Stromal cell of bone marrow (primary cell): ENCODE measurements at places on chromosomes 7 and 10.

- DNase-seq, result no peak
These were observed 93.9 kb downstream of the PDGFA start for GRCh38 chr7:425794-426188.

DNA sequence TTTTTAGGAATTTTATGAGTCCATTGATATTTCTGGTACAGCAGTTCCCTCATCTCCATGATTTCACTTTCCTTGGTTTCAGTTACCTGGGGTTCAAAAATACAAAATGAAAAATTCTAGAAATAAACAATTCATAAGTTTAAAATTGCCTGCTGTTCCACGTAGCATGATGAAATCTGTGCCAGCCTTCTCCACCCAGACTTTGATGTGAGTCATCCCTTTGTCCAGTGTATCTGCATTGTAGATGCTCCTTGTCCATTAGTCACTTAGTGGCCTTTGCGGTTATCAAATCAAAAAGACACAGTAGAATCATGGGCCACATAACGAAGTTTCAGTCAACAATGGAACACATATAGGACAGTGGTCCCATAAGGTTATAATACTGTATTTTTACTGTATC lies 286.9 kb downstream of the PTEN start:
- peak; percentile 44 for DNase-seq

DNA sequence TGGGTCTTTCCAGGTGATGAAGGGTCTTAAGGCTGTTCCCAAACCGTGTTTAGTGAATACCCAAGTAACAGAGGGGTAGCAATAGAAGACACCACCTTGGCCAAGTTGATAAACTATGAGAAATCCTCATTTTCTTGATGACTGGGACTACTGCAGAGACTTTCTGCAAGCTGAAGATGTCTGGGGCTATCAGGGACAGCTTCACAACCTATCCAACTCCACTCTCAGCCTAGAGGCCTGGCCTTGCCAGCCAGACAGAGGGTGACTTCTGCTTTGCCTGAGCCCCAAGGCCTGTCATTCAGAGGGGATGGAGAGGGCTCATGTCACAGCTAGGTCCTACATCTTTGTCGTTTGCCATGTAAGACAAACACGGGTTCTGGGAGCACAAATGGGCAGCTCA lies 255.9 kb upstream of the GRB10 start:
- DNase-seq, result no peak

DNA sequence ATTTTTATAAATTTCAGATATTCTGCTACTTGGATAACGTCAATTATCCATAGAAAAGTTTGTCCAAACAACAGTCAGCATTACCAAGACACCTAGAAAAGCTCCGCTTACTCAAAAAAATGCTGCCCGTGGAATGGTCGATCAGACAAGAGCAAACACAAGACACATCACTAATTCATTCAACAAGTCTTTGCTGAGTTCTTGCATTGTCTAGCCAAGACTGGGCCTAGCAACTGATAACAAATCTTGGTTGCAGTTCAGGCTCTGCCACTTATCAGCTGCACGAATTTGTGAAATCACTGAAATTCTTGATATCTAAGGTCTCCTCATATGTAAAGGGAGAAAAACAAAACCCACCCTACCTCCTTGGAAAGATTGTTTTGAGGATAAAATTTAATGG lies 168.3 kb downstream of the AKR1D1 start:
- DNase-seq, result no peak

- DNase-seq, result no peak
These were observed 187.5 kb downstream of the CELF2 start for GRCh38 chr10:11205030-11205772.

- DNase-seq, result no peak
These were observed 123.0 kb upstream of the ADARB2 start for GRCh38 chr10:1860351-1860750.

DNA sequence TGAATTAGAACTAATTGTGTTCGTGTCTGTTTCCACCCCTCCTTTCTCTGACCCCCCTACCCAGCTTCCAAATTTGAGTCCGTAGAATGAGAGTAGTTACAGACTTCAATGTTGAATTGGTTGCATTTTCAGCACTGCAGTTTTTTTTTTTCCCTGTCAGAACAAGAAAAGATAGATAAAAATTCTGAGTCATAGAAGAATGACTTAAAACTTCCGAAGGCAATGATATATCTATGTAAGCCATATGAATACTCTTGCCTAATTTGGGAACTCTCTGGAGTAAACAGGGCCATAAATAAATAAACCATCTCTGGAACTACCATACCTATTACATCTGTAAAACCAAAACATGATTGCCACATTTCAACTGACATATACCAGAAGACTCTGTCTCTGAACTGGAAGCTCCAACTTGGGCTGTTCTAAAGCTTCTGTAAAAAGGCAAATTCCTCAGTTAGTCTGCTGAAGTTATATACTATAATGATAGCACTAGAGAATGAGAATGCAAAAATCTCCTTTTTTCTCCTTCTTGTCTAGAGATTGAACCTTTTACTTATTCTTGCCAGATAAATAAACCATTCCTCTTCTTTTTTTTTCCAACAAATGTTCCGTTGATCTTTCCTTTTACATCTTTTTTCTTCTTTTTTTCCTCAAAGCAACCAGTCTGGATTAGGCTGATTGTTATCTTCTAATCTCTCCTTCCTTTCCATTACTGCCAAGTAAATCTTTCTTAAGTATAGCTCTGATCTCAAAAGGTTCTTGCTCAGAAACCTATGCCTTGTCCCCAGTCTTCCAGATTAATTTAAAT lies 23.5 kb downstream of the VCL start:
- peak; percentile 28 for DNase-seq

DNA sequence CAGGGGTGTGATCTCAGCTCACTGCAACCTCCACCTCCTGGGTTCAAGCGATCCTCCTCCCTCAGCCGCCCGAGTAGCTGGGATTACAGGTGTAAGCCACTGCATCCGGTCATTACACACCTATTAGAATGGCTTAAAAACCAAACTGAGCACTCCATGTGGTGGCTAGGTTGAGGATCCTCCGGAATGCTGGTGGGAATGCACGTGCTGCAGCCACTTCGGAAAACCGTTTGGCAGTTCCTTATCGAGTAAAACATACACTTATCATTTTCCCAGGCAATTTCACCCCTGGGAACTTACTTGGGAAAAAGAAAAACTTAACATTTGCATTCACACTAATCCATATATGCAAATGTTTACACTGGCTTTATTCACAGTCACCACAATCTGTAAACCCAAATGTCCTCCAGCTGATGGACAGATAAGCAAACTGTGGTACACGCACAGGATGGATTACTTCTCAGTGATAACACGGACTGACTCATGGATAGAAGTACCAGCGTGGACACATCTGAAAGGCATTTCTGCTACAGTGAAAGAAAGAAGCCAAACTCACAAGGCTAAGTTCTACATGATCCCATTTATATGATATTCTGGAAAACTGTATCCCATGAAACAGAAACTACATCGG lies 20.4 kb downstream of the RFC2 start:
- DNase-seq, result no peak

DNA sequence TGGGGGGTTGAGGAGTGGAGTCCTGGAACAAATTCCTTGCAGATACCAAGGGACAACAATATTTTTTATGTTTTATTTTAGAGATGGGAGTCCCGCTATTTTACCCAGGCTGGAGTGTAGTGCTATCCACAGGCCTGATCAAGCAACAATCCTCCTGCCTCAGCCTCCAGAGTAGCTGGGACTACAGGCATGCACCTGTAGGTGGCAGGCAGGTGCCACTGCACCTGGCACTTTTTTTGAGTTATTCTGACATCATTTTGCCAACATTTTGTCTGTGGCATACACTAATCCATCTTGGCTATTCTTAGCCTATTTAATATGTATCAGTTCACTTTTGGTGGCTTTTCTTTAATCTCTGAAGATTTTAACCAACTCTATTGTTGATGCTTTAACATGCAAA lies 317.8 kb upstream of the MTPN start:
- DNase-seq, result no peak

DNA sequence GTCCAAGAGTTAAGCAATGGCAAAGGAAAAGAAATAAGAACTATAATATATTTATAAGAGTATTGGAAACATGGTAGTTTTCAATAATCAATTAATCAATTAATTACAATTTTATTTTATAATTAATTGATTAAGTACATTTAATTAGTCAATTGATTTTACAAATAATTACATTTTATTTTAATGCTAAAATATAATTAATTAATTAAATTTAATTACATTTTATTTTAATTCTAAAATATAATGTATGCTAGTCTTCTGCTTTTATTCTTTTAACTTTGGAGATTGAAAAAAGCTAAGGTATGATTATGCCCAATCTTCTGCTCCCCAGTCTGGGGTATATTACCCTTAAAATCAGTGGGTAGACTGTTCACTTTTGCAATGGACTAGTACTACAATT lies 686.8 kb upstream of the LRRTM3 start:
- no peak for DNase-seq

DNA sequence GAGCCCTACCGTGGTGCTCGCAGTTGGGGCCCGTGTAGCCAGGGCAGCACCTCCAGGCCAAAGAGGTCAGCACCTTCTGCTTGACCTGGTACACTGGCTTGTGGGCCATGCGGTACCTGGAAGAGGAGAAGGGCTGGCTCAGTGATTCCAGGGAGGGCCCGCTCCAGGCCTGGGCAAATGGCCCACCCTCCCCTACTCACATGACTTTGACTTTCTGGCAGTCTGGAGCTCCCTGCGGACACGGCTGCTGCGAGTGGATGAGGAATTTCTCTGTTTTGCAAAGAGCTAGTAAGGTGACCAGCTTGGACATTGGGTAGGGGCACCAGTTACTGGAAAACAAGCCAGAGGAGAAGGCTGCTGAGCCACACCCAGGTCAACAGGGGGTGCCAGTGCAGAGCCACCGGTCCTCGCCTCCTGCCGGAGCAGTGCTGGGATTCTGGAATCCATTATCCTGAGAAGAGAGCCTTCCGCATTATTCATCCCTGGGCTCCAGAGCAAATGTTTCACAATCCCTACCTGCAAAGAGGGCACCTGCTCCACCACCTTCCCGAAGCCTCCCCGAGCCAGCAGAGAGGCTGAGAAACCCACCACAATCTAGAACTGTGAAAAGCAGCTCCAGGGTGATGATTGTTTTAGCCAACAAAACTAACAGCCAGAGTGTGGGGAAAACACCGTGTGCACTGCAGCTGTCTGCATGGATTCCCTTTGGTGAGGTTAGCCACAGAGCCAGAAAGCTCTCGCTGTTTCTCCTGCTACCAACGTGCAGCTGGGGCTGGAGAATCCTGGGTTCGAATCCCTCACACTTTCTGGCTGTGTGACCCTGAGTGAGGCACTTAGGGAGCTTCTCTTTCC lies 11.8 kb downstream of the MMRN2 start:
- DNase-seq, result no peak

DNA sequence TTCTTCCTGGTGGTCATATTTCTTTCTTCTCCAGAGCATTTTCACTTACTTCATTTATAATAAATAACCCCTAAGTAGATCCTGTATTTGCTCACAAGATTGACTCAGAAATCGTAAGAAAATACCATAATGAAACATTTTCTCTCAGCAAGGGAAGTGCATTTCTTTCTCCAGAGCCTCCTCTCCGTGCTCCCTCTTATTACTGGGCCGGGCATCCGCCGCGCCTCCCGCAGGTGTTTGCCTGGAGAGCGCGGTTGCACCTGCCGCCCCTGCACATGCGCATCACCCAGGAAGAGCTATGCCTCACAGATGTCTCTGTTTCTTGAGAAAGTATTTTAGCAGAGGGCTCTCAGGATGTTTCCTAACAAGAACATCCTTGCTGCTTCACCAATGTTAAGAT lies 509.2 kb downstream of the TCERG1L start:
- DNase-seq, result no peak

GRCh38 chr10:122462533-122463465 lies 1.4 kb downstream of the HTRA1 start:
- DNase-seq, result no peak

GRCh38 chr7:47827351-47827756 lies 120.9 kb downstream of the PKD1L1 start:
- DNase-seq, result no peak

DNA sequence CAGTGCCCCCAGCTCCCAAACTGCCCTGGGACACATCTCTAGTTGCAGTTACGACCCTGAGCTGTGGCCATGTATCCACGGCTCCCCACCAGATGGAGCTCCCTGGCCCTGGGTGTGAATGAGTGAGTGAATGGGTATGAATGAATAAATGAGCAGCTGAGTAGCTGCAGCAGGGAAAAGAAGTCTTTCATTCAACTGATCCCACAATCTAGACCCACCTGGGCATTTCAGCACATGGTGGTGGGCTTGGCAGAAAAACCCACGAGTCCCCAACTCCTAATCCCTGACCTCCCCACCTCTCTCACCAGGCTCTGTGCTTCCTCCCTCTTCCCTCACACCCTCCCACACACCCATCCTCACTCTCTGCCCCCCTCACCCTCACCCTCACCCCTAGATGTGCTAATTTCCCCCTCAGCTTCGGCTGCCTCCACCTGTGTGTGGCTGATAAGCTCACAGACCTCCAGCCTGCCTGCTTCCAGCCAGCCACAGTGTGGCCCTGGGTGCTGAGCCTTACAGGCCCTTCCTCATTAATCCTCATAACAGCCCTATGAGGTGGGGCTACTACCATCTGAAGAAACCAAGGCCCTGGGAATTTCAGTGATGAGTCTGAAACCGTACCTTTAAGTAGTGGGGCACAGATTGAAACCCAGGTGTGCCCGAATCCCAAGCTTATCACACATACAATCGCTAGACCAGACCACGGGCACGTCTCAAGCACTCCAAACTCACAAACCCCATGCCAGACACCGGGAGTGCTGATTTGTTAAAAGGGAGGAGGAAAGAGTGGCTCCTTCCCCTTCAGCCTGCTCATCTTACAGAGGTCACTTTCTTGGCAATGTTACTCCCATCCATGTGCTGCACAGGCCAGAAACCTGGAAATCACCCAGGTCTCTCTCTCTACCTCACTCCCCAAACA lies 2.2 kb upstream of the ATP6V1F start:
- DNase-seq, result no peak

- DNase-seq, result no peak
These were observed 19.9 kb downstream of the MINDY4 start for GRCh38 chr7:30791114-30791513.

DNA sequence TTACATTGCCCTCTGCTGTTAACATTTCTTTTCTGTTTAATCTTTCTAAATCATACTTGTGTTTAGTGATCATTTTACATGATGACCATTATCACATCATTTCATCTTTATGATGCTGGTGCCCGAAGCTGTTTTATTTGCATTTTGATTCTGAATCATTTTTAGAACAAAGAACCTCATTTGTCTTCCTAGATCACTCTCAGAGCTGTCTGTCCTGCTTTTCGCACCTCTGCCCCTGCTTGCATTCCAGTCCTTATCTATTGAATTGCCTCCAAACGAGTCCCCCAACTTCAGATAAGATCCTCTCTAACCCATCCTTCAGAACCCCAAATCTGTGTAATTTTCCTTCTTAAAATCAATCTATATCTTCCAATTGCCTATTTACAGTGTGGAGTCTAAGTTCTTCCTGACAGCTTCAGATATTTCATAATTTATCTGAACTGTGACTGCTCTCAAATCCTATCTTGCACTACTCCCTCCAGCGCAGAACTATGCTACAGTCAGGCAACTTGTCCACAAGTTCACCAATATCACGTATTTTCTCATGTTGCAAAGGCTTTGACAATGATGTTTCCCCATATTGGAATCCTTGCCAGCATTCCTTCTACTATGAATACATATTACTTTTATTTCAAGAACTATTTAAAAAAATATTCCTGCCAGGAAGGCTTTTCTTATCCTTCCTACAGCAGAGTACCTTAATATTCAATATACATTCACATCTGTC lies 346.5 kb upstream of the CACNA2D1 start:
- peak; percentile 38 for DNase-seq

GRCh38 chr7:121023683-121024511 lies 35.4 kb downstream of the CPED1 start:
- no peak for DNase-seq

- peak; percentile 63 for DNase-seq
These were observed 65.9 kb upstream of the CC2D2B start for GRCh38 chr10:95841661-95842498.

GRCh38 chr7:20376796-20377195 lies 46.1 kb downstream of the ITGB8 start:
- DNase-seq, result no peak
